Activated CD4-positive, alpha-beta memory T cell treated with anti-CD3 and anti-CD28 coated beads, Interleukin-2, amount 10 ng/mL, durations not matched to agents 7 days and 5 days (primary cell): ENCODE measurements at places on chromosomes 11 and 22.
A peak's percentile ranks its signal among the peaks of the same experiment; 100 is the strongest.

DNA sequence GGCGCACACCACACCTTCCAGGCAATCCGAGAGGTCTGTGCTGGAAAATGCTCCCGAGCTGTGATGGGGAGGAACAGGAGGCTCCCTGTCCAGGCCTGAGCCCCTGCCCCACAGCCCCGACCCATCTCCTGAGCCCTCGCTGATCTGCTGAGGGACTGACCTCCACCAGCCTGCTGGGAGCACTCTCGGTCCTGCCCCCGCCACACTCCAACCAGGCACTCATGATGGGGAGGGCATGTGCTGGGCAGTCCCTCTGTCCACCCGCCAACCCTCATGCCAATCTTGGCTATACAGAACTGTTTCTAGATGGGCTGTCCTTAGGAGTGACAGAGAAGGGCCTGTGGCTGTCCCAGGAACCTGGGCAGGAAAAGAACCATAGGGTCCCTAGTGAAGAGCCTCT lies 70.8 kb downstream of the TRMU start:
- H3K36me3 ChIP-seq = no peaks in the 10 kb centered on the region
- peaks cover 3% of the 10 kb centered on the region for H3K4me1 ChIP-seq
- H3K27ac ChIP-seq = no peak overlapping the region
- no peak for DNase-seq
- H3K4me3 ChIP-seq = no peak overlapping the region
- H3K27me3 ChIP-seq = peaks cover 6% of the 10 kb centered on the region

GRCh38 chr11:131481303-131481702 lies 110.9 kb downstream of the NTM start:
- no peaks in the 10 kb centered on the region for H3K36me3 ChIP-seq
- H3K4me3 ChIP-seq = no peak overlapping the region
- no peaks in the 10 kb centered on the region for H3K27me3 ChIP-seq
- no peak for DNase-seq
- no peak overlapping the region for H3K27ac ChIP-seq
- no peaks in the 10 kb centered on the region for H3K4me1 ChIP-seq

DNA sequence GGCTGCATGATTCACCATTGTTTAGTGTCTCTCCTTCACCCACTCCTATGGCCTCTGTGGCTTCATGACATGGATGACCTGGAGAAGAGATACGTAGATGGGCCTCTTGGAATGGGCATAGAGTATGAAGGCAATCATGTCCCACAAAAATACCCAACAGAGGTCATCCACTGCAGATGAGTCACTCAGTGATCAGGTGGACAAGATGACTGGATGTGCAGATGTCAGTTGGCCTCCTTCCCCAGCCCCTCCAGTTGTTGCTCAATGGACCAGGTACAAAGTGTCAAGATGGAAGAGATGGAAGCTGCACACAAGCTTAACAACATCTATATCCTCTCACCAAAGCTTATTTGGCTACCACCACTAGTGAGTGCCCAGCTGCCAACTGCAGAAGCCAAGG lies 41.0 kb upstream of the CLPB start:
- peaks cover 41% of the 10 kb centered on the region for H3K27me3 ChIP-seq
- H3K27ac ChIP-seq = no peak overlapping the region
- H3K4me3 ChIP-seq = no peak overlapping the region
- no peak for DNase-seq

DNA sequence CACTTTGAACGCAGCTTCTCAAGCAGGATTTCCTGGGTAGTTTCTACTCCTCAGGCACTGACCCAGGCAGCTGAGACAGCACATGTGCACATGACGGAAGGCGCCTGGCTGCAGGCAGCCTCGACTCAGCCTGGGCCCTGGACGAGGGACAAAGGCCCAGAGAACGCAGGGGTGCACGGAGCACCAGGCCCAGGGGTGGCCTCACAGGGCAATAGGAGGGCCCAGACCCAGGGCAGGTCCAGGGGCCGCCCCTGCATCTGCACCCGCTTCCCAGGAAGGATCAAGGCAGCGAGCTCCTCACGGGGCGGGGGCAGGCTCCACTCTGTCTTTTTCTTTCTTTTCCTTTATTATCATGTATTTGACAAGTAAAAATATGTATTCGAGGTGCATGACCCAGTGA lies 208.4 kb downstream of the BRD1 start:
- H3K4me3 ChIP-seq = no peak overlapping the region
- DNase-seq = no peak
- peaks cover 4% of the 10 kb centered on the region for H3K36me3 ChIP-seq

DNA sequence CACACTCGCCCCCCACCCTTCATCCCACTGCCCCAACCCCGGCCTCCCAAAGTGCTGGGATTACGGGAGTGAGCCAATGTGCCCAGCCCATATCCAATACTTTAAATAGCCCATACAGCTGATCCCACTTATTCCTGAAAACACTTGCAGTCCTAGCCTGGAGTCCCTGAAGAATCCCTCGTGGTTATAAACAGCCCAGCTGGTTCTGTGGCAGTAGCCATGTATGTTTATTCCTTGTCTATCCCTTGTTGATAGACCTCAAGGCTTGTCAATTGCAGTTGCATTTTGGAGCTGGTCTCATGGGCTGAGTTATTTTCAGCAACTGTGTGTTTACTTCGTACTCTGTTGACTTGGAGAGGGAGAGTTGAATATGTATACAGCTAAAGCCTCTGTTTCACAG lies 21.5 kb upstream of the PAFAH1B2 start:
- DNase-seq = no peak
- no peak overlapping the region for H3K4me3 ChIP-seq
- H3K36me3 ChIP-seq = no peaks in the 10 kb centered on the region

DNA sequence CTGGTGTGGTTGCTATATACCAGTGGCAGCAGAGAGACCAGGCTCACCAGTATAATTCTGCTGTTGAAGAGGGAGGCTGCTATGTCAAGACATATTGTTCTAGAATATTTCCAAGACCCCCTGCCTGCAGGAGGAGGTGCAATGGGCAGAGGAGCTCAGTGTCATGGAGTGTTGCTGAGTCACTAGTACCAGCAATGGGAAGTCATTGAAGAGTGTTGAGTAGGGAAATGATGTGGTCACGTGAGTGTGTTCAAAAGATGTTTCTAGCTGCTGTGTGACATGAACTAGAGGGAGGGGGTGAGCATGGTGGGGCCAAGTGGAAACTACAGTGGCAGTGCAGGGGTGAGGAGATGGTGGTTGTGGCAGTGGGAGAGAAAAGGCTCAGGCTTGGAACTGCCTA lies 76.3 kb upstream of the BIRC3 start:
- no peak overlapping the region for H3K4me3 ChIP-seq
- peaks cover 5% of the 10 kb centered on the region for H3K27me3 ChIP-seq
- no peaks in the 10 kb centered on the region for H3K36me3 ChIP-seq
- H3K27ac ChIP-seq = no peak overlapping the region
- H3K4me1 ChIP-seq = no peaks in the 10 kb centered on the region

DNA sequence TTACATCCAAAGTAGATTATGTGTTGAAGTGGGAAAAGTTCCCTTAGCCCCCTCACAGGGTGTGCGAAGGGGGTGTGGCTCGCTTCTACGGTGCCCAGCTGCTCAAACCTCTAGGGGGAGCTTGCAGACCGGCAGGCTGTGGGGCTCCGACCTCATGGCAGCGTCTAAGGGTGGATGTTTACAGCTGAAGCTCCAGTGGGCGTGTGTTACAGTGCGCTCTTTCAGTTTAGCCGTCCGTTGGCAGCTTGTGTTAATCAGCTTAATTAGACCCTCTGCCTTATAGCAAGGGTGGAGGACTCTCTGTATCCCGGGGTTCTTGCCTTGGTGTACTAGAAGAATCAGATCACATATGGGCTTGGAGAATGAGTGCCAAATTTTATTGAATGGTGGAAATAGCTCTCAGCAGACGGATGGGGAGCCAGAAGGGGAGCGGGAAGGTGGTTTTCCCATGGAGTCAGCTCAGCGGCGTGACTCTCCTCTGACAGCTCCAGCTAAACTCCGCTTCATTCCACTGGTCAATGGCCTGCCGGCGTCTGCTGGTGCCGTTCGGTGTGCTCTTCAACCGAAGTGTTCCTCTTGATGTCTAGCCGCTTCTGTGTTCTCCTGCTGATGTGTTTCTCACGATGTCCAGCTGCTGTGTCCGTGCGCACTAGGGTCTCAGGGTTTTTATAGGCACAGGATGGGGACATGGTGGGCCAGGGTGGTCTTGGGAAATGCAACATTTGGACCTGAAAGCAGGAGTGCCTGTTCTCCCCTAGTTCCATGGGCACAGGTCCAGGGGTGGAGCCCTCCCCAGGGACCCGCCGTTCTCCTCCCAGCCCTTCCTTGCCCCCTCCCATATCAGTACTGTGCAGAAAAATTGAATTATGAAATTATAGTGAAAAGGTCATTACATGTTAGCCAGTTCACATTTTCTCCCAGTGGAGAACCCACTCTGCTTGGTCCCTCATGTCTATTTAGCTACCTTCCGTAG lies 28.6 kb upstream of the OR10G7 start:
- H3K4me3 ChIP-seq = no peak overlapping the region
- peak; percentile 43 for DNase-seq
- H3K27ac ChIP-seq = no peak overlapping the region
- H3K27me3 ChIP-seq = peaks cover 17% of the 10 kb centered on the region

DNA sequence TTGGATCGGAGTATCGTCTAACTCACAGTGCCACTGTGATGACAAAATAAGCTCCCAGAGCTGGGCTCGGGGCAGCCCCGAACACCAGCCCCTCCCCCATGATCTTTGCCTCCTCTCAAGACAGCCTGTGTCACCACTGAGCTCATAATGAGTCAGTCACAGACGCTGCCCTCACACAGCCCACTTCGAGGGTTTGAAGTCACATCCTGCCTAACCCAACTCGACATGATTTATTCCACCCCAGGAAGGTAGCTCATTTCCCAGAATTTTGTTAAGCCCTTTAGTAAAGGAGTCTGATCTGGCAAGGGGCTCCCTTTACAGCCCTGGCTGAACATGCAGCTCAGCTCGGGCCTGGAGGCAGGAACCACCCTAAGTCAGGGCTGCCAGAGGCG lies 22.8 kb downstream of the MYH9 start:
- peak; percentile 90 for DNase-seq
- H3K4me3 ChIP-seq = peak overlapping the region; percentile 51
- H3K27ac ChIP-seq = peak overlapping the region; percentile 85
- H3K4me1 ChIP-seq = peaks cover 97% of the 10 kb centered on the region
- H3K36me3 ChIP-seq = peaks cover 65% of the 10 kb centered on the region

DNA sequence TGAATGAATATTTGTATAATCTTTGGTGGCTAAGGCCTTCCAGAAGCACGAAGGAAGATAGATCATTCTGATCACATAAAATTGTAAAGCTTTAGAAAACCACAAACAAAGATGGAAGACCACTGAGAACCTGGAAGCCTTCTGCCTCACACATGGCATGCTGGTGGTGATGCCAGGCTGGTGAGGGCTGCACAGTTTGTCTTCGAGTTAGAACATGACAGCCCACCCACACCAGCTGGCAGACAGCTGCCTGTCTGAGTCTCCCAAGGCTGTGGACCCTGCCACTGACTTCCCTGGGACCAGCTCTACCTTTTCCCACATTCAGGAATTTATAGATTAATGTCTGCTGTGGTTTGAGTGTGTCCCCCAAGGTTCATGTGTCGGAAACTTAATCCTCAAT lies 48.8 kb upstream of the B3GAT1 start:
- no peaks in the 10 kb centered on the region for H3K4me1 ChIP-seq
- H3K27ac ChIP-seq = no peak overlapping the region
- H3K27me3 ChIP-seq = peaks cover 18% of the 10 kb centered on the region

- H3K27ac ChIP-seq = no peak within 1 kb of the TSS
- H3K27me3 ChIP-seq = peaks cover 9% of the 10 kb centered on the region
- no peaks in the 10 kb centered on the region for H3K36me3 ChIP-seq
- H3K4me3 ChIP-seq = no peak within 1 kb of the TSS
- DNase-seq = no peak
- no peaks in the 10 kb centered on the region for H3K4me1 ChIP-seq
Observed at GRCh38 chr11:89490981-89491690, at the start of gene NOX4. Gene NOX4, minus strand, starts transcription at chr11:89491375. Its CDS starts 129 bp downstream, at chr11:89491246.

GRCh38 chr11:19849107-19849789 lies 136.6 kb downstream of the NAV2 start:
- no peak overlapping the region for H3K27ac ChIP-seq
- no peaks in the 10 kb centered on the region for H3K27me3 ChIP-seq
- no peaks in the 10 kb centered on the region for H3K4me1 ChIP-seq
- H3K4me3 ChIP-seq = no peak overlapping the region
- DNase-seq = no peak

DNA sequence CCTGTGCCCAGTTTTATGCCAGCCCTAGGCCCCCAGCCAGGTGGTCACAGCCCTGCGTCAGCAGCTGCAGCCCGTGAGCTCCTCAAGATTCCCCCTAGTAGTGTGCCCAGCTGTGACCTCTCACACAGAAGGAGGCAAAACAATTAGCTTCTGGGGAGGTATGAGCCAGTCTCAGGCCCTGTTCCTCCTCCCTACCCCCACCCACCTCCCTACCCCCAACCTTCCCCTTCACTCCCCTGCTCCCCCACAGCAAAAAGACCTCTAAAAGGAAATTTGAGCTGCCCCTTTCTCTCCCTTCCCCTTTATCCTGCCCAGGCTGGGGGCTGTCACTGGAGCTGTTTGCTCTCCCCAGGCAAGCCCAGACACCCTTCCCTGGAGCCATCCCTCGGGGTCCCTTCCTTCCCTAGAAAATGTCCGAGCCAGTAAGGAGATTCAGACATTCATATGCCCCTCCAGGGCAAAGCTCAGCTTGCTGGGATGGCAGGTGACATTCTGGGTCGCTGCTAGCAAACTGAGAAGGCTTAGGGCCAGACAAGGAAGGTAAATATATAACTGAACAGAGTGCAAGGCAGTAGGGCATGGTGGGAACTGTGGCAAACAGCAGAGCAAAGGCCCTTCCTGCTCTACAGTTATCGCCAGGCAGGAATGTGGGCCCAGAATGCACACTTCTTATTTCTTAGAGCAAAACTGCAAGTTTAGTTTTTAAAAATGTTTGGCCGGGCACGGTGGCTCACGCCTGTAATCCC lies 300.2 kb downstream of the MN1 start:
- DNase-seq = no peak
- no peaks in the 10 kb centered on the region for H3K27me3 ChIP-seq
- no peak overlapping the region for H3K27ac ChIP-seq
- no peak overlapping the region for H3K4me3 ChIP-seq
- no peaks in the 10 kb centered on the region for H3K4me1 ChIP-seq

DNA sequence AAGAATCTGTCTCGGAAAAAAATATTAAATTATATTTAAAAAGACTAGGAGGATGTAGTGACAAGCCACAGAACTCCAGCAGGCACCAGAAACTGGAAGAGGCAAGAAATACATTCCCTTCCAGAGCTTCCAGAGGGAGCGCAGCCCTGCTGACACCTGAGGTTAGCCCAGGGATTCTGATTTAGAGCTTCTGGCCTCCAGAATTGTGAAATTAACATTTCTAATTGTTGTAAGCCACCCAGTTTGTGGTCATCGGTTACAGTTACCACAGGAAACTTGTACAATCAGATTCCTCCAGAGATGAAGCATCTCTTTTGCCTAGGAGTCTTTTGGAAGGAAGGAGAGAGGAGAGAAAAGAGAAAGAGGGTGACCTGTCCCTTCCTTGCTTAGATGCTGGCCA lies 6.4 kb upstream of the UBASH3B start:
- peaks cover 3% of the 10 kb centered on the region for H3K4me1 ChIP-seq
- peaks cover 21% of the 10 kb centered on the region for H3K27me3 ChIP-seq
- H3K27ac ChIP-seq = no peak overlapping the region
- H3K36me3 ChIP-seq = no peaks in the 10 kb centered on the region
